ENCODE measurements at places on chromosomes 2 and 18.

DNA sequence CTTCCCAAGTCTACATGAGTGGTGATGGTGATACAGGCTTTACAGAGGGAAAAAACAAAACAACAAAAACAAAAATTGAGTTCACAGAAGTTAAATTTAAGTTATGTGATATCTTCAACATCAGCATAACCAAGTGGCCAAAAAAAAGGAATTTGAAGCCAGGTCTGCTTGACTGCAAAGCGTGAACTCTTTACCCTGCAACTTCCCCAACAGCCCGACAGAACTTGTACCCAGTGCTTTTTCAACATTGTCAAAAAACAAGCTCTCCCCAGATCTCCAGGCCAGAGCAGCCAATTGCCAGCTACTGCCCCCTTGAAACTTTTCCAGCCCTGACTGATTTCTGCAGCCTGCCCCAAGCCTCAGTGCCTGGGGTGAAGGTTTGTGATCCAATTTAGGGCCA lies 76.7 kb downstream of the RNF144A start:
- DNase-seq, result no peak

DNA sequence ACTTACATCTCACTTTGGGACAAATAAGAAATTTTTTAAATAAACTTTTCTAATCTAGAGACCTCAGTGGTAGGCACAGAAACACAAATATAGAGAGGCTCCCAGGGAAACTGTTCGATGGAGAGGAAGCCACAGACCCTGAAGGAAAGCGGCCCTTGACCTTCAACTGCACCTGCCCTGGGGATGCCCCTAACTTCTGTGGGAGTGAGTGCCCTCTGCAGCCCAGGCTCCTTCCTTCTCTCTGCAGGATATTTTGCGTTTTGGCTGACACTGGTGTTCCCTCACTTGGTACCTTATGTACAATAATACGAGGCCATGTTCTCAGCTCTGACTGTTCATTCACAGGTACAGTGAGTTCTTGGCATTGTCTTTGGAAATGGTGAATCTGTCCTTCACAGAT lies 64.8 kb upstream of the MAL start:
- DNase-seq, result no peak

- no peak for DNase-seq
Observed at GRCh38 chr2:14654835-14655282, 22.3 kb downstream of the LRATD1 start.

DNA sequence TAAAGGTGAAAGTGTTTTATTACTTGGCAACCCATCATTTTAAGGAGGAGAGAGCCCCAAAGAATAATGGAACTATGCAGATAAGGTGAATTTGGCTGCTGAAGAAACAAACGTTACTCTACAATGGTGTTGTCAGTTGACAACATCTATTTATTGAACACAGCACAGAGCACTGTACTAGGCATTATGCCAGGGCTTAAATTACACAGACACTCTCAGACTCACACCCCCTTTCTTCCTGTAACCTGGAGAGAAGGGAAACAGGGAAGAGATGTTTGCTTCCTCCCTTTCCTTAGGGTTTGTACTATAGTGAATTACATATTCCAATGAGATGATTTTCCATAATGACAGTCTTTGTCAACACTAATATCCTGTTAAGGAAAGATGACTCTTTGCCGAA lies 94.0 kb upstream of the ATP5MC3 start:
- DNase-seq, result no peak

GRCh38 chr2:134466141-134466540 lies 212.3 kb downstream of the MGAT5 start:
- no peak for DNase-seq

- peak; percentile 53 for DNase-seq
Observed at GRCh38 chr2:7044253-7045250, 127.3 kb downstream of the RNF144A start.

GRCh38 chr2:119766944-119767343 lies 7.2 kb downstream of the PTPN4 start:
- no peak for DNase-seq

- no peak for DNase-seq
Observed at GRCh38 chr2:10844097-10844496, 31.5 kb upstream of the PDIA6 start.

GRCh38 chr2:147351784-147352183 lies 493.0 kb upstream of the ACVR2A start:
- DNase-seq, result no peak

GRCh38 chr2:33304032-33304864 lies 172.2 kb upstream of the RASGRP3 start:
- DNase-seq, result no peak

DNA sequence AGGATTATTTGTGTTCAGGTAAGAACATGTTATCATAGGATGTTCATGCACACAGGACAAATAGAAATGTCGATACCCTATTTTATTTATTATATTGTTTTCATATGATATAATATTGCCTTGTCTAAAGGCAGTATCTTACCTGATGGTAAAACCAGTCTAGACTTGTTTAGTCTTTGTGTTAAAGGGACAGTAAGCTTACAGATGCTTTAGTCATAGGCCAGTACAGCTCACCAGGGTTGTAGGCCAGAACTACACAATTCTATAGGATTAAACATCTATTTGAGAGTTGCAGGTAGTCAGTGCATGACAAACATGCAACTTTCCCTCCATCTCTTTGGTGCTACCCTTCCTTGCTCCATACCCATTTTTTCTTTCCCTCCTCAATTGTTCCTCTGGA lies 158.5 kb downstream of the GALNT3 start:
- DNase-seq, result no peak

GRCh38 chr2:59276033-59276432 lies 1034.9 kb upstream of the FANCL start:
- DNase-seq, result no peak

DNA sequence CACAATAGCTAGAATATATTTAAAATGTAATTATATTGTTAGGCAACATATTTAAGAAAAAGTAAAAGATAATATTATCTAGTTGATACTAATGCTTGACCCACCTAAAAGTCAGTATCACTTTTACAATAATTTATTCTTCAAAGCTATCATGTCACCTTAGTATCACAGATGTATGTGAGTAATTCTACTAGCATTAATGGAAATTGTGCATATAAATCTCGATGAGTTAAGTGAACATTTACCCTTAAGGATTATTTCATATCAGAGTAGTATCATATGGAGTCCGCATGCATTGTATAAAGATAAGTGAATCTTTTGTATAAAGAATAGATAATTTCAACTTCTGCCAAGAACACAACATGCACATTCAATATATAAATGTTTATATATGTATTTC lies 103.4 kb downstream of the AGPS start:
- no peak for DNase-seq

GRCh38 chr2:44804406-44805265 lies 136.9 kb upstream of the SIX3 start:
- no peak for DNase-seq

GRCh38 chr2:18910843-18911242 lies 321.5 kb upstream of the NT5C1B start:
- DNase-seq, result no peak

GRCh38 chr2:191253476-191253875 lies 8.3 kb downstream of the MYO1B start:
- no peak for DNase-seq

- DNase-seq, result no peak
Observed at GRCh38 chr18:80213182-80213581, 34.1 kb downstream of the PARD6G start.

DNA sequence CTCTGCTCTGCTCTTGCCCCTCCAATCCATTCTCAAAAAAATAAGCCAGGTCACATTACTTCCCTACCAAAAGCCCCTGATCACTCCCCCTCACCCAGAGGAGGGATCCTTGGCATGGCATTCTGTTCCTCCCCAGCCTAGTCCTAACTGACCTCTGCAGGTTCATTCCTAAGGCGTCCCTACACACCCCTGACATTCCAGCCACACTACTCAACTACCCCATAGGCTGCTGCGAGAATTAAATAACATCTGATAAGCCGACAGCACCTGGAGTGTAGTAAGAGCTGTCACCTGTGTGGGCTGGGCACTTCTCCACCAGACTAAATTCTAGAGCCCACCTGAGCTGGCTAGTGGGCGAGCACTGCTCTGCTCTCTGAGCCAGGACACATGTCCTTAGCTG lies 44.7 kb upstream of the SLC1A4 start:
- no peak for DNase-seq
